ENCODE measurements at places on chromosomes 2 and 18. TPM values are rescaled to one million over a fixed set of nuclear protein-coding genes. Genes with fewer than 3 reads are reported as not detected.

The LBX2 gene
- 0.80 TPM for polyA plus RNA-seq

The MPP4 gene
- polyA plus RNA-seq, result 0.16 TPM

The ALK gene
- 0.07 TPM for polyA plus RNA-seq

The CD8B gene
- 0.19 TPM for polyA plus RNA-seq

The DAPL1 gene
- polyA plus RNA-seq, result not detected

The ARHGAP28 gene
- polyA plus RNA-seq, result 18.9 TPM

The OTOF gene
- 16.6 TPM for polyA plus RNA-seq

DNA sequence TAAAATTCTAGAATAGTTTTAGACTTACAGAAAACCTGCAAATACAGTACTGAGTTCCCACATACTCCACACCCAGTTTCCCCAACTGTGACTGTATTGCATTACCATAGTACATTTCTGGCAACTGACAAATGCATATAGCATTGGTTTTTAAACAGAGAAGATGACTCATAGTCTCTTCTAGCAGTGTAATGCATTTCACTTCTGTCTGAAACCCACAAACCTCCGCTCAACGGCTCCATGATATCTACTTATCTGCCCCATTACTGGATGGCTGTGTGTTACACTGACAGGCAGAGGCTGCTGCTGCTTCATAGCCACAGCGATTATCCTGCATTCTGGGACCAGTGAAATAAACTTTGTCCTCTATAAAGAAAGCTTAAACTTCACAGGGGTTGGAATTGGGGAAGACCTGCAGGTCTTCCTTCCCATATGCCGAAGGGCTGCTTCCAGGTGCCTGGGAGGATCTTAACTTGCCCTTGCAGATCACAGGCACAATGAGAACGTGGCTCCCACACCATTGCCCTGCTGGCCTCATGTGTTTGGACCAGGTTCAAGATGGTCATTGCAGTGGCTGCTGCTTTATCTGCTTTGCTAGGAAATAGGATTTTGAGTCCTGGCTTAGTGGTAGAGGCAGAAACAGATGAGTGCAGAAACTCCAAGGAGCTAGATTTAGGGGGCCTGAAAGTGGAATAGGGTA lies 742.6 kb upstream of the HS6ST1 start:
- H3K4me1 ChIP-seq, result peaks cover 4% of the 10 kb centered on the region
- no peaks in the 10 kb centered on the region for H3K27me3 ChIP-seq
- no peak overlapping the region for H3K4me3 ChIP-seq
- no peaks in the 10 kb centered on the region for H3K36me3 ChIP-seq
- no peak overlapping the region for H3K27ac ChIP-seq
- peak; percentile 70 for DNase-seq

- H3K4me1 ChIP-seq, result peaks cover 11% of the 10 kb centered on the region
- no peak overlapping the region for H3K27ac ChIP-seq
- peak; percentile 50 for DNase-seq
- H3K27me3 ChIP-seq, result no peaks in the 10 kb centered on the region
Observed at GRCh38 chr2:231917280-231918066, 8.7 kb downstream of the NPPC start.

- H3K27ac ChIP-seq, result no peak overlapping the region
- H3K4me1 ChIP-seq, result peaks cover 63% of the 10 kb centered on the region
- H3K4me3 ChIP-seq, result no peak overlapping the region
- peaks cover 10% of the 10 kb centered on the region for H3K36me3 ChIP-seq
Observed at GRCh38 chr2:120933693-120934573, 198.3 kb downstream of the GLI2 start.

- no peak overlapping the region for H3K4me3 ChIP-seq
- no peak for DNase-seq
- H3K36me3 ChIP-seq, result no peaks in the 10 kb centered on the region
- no peaks in the 10 kb centered on the region for H3K4me1 ChIP-seq
- no peaks in the 10 kb centered on the region for H3K27me3 ChIP-seq
Observed at GRCh38 chr2:102294802-102295489, 16.4 kb upstream of the IL1RL1 start.

GRCh38 chr2:73176881-73177644 lies 25.3 kb upstream of the NOTO start:
- peak; percentile 93 for DNase-seq
- peaks cover 56% of the 10 kb centered on the region for H3K27me3 ChIP-seq
- H3K36me3 ChIP-seq, result no peaks in the 10 kb centered on the region
- H3K4me3 ChIP-seq, result peak overlapping the region; percentile 61
- H3K27ac ChIP-seq, result peak overlapping the region; percentile 77

DNA sequence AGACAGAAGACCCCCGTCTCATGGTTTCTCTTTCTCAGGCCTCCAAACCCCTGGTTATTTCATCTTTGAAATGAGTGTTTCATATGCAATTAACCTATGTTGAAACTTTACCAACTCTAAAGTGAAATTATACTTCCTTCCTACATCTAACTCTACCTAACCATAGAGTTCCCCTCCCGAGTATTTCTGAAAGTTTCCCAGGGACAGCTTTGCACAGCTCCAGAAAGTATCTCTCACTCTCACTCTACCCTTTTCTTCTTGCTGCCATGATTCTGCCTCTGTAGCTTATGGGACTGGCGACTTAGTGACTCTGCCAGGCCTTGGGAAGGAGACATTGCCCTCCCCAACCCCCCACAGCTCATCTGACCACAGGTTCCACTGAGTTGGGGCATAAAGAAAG lies 107.9 kb downstream of the B3GNT2 start:
- H3K27me3 ChIP-seq, result no peaks in the 10 kb centered on the region
- H3K4me1 ChIP-seq, result peaks cover 15% of the 10 kb centered on the region
- no peaks in the 10 kb centered on the region for H3K36me3 ChIP-seq
- DNase-seq, result no peak
- H3K4me3 ChIP-seq, result no peak overlapping the region

DNA sequence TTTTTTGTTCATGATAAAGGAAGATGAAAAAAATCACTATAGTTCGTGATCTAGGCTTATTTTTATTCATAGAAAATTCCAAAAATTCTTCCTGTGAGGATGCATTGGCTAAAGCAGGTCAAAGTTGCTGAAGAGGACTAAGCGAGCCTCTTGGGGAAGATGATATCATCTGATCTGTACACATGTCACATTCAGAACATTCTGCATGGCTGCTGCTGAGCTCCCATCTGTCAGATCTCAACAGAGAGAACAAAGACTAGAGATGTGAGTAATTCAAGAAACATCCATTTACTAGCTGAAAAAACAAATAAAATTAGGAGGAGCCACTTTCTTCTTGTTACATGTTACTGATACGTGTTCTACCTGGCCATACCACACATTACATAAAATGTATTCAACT lies 518.6 kb upstream of the FSIP2 start:
- H3K27me3 ChIP-seq, result no peaks in the 10 kb centered on the region
- H3K4me1 ChIP-seq, result no peaks in the 10 kb centered on the region
- no peak overlapping the region for H3K27ac ChIP-seq
- DNase-seq, result peak; percentile 55
- H3K4me3 ChIP-seq, result no peak overlapping the region

DNA sequence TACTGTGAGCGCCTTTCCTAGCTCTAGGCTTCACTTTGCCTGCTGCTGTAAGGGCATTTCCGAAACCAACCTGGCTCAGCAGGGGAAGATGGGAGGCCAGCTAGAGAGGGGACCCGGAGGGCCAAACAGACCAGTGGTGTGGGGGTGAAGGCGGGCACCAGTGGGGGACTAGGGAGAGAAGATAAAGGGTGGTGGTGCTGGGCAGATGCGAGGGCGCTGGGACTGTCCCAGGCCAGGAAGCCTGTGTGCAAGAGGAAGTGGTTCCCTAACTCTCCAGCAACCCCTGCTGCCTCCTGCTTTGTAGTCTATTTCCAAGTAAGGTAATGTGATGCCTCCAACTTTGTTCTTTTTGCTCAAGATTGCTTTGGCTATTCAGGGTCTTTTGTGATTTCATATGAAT lies 73.1 kb downstream of the DNAH7 start:
- H3K36me3 ChIP-seq, result no peaks in the 10 kb centered on the region
- no peaks in the 10 kb centered on the region for H3K27me3 ChIP-seq

DNA sequence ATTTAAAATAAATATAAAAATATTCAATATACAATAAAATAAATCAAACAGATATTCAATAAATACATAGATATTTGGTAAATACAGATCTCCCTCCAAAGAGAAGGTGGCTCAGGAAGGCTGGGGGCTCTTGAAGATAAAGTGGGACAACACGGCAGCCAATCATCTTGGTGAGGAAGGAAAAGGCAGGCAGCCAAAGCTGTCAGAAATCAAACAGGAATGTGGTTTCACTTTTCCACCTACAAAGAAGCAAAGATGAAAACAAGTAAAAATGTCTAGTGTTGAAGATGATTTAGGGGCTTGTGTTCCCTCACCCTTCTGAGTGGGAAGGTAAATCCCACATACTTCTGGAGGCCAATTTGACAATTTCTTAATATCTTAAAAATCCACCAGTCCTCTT lies 85.7 kb downstream of the B3GNT2 start:
- H3K27ac ChIP-seq, result no peak overlapping the region
- H3K4me1 ChIP-seq, result no peaks in the 10 kb centered on the region
- no peak overlapping the region for H3K4me3 ChIP-seq
- no peaks in the 10 kb centered on the region for H3K27me3 ChIP-seq
- H3K36me3 ChIP-seq, result no peaks in the 10 kb centered on the region
- DNase-seq, result no peak

DNA sequence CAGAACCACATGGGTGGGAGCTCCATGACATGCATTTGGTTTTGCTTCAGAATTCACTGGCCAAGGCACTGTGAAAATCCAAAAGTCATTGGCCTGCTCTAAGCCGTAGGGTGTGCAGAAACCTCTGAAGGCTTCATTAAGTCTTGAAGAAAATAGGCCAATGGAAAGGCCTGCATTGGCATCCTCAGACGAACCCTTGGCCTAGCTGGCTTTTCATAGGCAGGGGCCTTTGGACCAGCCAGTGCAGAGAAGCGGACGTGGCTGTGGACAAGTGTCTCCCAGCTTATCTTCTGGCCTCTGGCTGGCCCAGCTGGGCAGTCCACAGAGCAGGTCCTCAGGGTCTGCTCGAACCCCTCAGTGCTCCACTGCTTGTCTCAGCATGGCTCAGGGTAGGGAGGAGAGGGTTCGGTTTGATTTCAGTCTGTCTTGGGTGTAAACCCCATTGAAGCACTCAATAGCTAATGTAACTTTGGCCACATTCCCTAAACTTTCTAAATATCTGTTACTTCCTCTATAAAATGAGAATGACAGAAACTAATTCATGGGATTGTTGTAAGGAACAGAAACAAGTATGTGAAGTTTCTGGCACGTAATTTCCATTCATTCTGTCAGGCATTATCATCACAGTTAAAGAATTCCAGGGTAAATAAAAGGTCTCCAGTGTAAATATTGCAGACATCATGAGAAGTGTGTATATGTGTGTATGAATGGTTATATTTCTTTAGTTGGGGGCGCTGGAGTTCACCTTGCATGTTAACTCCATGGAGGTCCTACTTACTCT lies 125.5 kb downstream of the TFCP2L1 start:
- H3K4me1 ChIP-seq, result no peaks in the 10 kb centered on the region
- H3K27ac ChIP-seq, result no peak overlapping the region
- no peaks in the 10 kb centered on the region for H3K27me3 ChIP-seq
- H3K36me3 ChIP-seq, result no peaks in the 10 kb centered on the region

DNA sequence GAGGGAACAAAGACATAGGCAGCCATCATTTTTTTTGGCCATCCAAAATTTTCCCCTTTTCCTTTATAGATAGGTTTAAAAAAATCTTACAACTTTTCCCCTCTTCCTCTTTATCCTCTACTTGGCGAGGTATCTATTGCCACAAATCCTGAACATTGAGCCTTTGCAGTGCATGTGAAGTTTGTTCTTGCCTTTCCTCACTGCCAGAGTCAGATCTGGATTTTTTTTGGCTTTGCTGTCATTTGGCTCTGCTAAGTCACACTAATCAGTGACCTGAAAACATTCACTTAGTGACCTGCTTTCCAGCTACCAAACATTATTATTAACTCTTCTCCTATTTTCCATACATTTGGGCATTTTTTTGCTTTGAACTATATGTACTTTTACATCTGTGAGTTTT lies 249.2 kb upstream of the ZSWIM2 start:
- H3K4me3 ChIP-seq, result no peak overlapping the region
- no peaks in the 10 kb centered on the region for H3K27me3 ChIP-seq
- no peaks in the 10 kb centered on the region for H3K36me3 ChIP-seq
- H3K27ac ChIP-seq, result no peak overlapping the region
- no peak for DNase-seq
- H3K4me1 ChIP-seq, result no peaks in the 10 kb centered on the region

- no peak overlapping the region for H3K4me3 ChIP-seq
- DNase-seq, result no peak
- no peak overlapping the region for H3K27ac ChIP-seq
- no peaks in the 10 kb centered on the region for H3K27me3 ChIP-seq
- H3K4me1 ChIP-seq, result no peaks in the 10 kb centered on the region
Observed at GRCh38 chr2:221653182-221653581, 81.1 kb upstream of the EPHA4 start.

DNA sequence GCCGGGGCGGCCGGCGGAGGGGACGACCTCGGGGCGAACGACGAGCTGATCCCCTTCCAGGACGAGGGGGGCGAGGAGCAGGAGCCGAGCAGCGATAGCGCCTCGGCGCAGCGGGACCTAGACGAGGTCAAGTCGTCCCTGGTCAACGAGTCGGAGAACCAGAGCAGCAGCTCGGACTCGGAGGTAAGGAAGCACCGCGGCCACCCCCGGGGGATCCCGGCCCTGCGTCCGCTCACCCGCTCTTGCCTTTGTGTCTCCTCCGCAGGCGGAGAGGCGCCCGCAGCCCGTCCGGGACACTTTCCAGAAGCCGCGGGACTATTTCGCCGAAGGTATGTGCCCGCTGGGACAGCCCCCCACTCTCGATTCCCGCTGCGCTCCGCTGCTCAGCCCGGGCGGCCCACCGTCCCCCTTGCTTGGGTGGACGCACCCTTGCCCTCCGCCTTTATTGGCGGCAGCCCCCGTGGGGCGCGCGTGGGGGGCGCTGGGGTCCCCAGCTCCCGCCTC lies 611 bp downstream of the TCF7L1 start:
- H3K27ac ChIP-seq, result peak overlapping the region; percentile 85
- H3K4me1 ChIP-seq, result peaks cover 39% of the 10 kb centered on the region
- peak; percentile 62 for DNase-seq
- peak overlapping the region; percentile 88 for H3K4me3 ChIP-seq
- peaks cover 2% of the 10 kb centered on the region for H3K27me3 ChIP-seq

GRCh38 chr18:36046898-36047297 lies 20.5 kb downstream of the RPRD1A start:
- no peaks in the 10 kb centered on the region for H3K4me1 ChIP-seq
- DNase-seq, result no peak
- no peaks in the 10 kb centered on the region for H3K36me3 ChIP-seq
- H3K4me3 ChIP-seq, result no peak overlapping the region

GRCh38 chr18:25470062-25470461 lies 118.1 kb upstream of the ZNF521 start:
- peak; percentile 49 for DNase-seq
- no peak overlapping the region for H3K27ac ChIP-seq
- H3K4me1 ChIP-seq, result peaks cover 31% of the 10 kb centered on the region
- H3K4me3 ChIP-seq, result no peak overlapping the region
- no peaks in the 10 kb centered on the region for H3K36me3 ChIP-seq
- H3K27me3 ChIP-seq, result no peaks in the 10 kb centered on the region

- H3K36me3 ChIP-seq, result no peaks in the 10 kb centered on the region
- DNase-seq, result no peak
- H3K4me3 ChIP-seq, result no peak overlapping the region
- H3K27me3 ChIP-seq, result no peaks in the 10 kb centered on the region
Observed at GRCh38 chr2:149603248-149603647, 15.7 kb upstream of the MMADHC start.

Data from muscle of leg (tissue), 16 donors.